ENCODE measurements at places on chromosomes 5 and 9.

- no peak for DNase-seq
Measured at GRCh38 chr9:125391704-125392103, 130.1 kb downstream of the GAPVD1 start.

- no peak for DNase-seq
Measured at GRCh38 chr9:91555132-91555531, 131.5 kb upstream of the NFIL3 start.

GRCh38 chr9:96626912-96627311 lies 7.3 kb upstream of the CDC14B start:
- no peak for DNase-seq

DNA sequence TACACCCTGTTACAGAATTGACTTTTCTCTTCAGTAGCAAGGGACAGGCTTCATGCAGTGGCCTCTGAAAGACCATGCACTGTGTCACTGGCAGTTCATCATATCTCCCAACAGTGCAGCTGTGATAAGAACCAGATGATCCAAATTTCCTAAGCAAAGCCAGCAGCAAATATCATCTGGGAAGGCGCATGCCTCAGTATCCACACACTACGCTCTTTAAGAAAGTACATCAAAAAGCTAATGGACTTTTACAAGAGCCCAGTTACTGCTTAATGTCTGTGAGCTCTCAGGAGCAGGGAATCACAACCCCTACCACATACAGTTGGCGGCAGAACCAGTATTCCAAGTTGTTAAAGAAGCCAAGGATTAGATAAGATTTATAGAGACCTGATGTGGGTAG lies 25.1 kb downstream of the ADAMTSL1 start:
- DNase-seq: no peak

- DNase-seq: no peak
Measured at GRCh38 chr5:131462454-131462853, 172.6 kb downstream of the RAPGEF6 start.

GRCh38 chr5:126513703-126514102 lies 81.3 kb downstream of the ALDH7A1 start:
- DNase-seq: no peak

GRCh38 chr5:18920966-18921365 lies 1067.0 kb downstream of the CDH18 start:
- no peak for DNase-seq

DNA sequence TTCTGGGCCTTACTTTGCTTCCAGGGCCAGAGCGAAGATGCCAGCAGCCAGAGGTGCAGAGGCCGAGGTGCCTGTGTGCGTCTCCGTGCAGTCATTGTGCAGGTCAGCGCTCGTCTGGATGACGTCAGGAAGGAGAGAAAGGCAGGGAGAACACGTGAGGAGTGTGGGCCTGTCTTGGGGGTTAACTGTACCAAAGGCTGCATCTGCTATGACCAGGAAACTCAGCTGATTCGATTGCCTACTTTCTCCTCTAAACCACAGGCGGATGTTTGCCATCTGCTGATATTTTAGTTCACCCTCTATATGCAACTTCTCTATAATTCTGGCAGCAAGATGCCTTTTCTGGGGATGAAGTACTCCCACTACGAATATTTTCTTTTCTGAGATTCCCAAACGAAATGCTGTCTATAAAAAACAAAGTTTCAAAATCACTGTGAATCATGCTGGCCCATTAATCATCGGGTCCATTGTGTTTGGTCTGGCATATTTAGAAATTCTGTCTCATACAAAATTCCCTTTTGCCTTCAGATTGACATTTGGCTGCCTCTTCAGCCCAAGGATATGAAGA lies 24.8 kb downstream of the PCSK1 start:
- DNase-seq: no peak

DNA sequence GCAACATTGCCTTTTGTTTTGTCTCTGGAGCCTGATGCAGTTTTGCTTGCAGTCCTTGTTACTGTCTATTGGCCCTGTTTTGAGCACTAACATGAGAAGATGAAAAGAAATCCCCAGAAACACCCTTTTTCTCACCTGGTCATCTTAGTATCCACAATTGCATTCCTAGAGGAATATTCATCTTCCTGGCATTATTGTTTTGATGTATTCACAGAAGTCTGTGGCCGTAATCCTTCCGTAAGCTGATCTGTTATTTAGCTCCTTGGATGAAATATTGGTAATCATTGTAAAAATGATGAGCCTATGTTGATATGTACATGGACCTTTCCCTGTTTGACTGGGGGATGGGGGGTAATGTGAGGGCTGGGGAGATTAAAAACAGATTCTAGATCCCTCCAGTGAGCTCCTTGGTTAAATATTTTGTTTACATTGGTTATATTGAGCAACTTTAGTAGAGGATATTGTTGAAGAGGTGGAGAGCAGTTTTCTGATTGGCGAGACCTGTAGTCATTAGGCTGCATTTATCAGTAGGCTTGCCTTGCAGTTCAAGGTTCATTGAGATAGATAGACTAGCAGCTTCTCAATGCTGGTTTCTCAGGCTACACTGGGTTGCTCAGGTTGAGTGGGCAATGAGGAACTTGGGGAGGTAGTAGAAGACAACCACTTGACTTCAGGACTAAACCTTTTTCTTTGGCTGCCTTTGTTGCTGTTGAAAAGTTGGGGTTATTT lies 117.5 kb downstream of the MACIR start:
- no peak for DNase-seq

DNA sequence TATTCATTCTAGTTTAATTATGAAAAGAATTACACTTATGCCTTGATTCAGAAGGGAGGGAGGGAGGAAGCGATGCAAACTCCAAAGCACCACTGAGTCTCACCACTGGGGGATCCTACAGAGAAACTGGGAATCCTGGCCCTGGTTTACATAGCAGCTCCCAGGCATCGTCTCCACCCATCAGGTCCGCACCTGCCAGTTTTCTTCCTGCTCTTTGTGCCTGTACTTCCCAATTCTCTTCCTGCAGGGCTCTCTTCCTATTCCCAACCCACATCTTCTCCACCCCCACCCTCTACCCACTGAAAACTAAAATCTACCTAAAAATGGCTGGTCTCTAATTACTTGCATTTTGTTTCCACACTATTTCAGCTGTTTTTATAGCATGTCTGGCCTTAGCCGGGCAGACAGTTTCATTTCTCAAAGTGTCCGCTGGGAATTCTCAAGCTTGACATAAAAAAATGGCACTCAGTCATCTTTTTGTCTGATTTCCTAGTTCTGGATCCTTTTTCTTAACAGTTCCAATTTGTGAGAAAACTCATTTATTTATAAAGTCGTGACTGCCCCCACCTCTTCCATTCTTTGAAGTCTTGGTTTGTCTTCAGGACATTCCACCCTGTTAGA lies 1.6 kb upstream of the TNIP1 start:
- no peak for DNase-seq

- no peak for DNase-seq
Measured at GRCh38 chr9:96413302-96414221, 4.6 kb downstream of the ZNF367 start.

GRCh38 chr9:88313364-88314220 lies 74.7 kb upstream of the SPIN1 start:
- DNase-seq: peak; percentile 7

DNA sequence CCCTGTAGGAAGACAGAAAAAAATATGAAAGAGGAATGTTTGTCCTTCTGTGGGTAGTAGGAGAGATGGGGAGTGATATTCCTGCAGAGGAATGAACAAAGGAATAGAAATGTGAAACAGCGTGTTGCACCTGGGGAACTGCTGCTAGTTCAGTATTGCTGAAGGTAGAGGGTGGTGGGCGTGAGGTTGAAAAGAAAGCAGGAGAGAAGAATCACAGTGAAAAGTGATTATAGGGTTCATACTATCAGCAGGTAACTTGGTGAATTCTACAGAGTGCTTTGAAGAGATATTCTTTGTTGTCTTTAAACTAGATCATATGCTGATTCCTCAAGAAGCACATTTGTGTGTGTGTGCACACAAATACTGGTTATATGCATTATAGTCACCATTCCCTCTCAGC lies 95.6 kb downstream of the ADGRV1 start:
- no peak for DNase-seq

- no peak for DNase-seq
Measured at GRCh38 chr5:31706186-31706585, 67.3 kb downstream of the PDZD2 start.

DNA sequence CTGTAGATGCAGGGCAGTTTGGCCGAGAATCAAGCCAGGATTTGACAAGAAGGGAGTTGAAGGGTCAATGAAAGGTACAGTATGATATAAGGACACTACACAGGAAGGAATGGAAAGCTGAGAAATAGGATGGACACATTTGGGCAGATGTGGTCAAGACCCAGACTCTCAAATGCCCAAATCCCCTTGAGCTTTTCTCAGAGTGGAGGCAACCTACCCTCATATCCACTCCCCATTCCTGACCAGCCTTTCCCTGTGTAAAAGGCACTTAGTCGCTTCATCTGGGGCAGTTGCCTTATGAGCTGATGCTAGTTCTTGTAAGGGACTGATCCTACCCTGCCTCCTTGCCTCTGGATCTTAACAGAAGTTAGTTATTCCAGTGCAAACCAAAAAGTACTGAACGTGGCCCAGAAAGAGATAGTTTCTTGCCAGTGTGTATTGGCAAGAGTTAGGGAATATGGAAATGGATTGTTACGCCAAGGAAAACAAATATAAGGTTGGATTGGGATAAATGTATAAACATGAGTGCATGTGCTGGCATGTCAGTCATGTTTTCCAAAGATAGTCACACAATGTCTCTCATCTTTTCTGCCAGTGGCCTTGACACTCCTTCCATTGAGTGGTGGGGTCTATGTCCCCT lies 4.1 kb upstream of the MCCC2 start:
- no peak for DNase-seq

- DNase-seq: peak; percentile 49
Measured at GRCh38 chr9:4987961-4988421, 2.9 kb downstream of the JAK2 start.

- no peak for DNase-seq
Measured at GRCh38 chr5:97046270-97046982, 96.0 kb downstream of the LIX1 start.

DNA sequence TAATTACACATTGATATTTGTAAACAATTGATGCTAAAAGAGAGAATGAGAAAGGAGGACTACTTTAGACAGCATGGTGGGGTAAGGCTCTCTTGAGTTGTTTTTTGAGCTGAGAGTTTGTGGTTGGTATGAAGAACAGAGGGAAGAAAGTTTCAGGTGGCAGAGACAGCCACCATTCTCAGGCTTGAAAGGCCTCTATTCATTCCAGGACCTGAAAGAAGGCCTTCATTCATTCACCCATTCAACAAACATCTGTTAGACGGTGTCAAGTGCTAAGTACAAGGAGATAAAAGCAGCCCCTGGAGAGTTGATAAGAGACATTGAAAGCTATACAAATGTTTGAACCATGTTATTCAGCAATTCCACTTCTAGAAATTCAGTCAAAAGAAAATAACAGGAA lies 21.7 kb upstream of the ADAM19 start:
- no peak for DNase-seq

GRCh38 chr5:169065400-169065799 lies 235.5 kb downstream of the SLIT3 start:
- DNase-seq: no peak

DNA sequence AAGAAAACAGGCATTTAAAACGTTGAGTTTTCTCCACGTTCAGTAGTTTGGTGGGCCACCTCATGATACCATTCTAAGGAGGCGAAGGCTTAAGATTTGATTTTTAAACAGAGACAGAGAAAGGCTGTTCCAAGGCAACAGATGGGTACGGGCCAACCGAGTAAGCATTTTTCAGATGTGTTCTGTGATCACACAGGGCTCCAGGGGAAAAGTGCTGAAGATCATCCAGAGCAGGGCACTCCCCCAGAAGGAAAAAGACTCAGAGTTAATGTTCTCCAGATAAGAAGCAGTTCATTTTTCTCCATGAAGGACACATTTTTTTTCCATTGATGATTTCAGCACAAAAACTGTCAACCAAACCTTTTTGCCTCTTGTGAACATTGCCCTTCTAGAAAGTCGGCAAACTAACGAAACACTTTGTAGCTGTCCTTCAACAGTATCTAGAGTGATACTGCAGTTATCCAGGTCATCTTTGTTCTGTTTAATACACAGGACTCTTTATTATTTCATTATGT lies 138.7 kb downstream of the ALDH1A1 start:
- DNase-seq: no peak

DNA sequence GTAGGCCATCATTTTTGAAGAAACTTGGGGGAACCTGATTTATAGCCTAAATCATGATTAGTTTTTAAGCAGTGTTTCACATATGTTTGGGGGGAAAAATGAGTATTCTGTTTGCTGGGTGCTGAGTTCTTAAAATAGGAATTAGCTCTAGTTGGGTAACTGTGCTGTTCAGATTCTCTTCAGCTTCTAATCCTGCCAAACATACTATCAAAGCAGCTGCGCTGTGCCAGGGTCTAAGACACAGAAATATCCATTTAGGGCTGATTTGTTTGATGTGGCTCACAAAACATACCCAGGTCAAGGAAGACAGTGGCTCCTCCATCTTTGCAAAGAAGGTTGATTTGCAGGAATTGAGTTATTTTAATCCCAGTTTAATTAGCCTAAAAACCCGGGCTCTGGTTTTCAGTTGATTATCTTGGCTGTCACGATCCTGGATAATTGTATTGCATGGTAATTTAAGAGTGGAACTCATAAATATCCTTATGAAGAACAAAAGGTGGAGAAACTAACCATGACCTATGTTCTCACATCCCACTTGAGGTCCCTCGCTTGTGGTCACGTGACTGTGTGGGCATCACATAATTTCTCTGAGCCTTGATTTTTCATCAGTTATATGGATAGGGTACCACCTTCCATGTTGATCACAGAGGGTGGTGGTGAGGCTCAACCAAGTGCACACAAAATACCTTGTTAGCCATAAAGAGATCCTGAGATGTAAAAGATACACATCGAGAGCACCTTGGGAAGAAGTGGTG lies 18.7 kb downstream of the CYFIP2 start:
- no peak for DNase-seq

- DNase-seq: no peak
Measured at GRCh38 chr5:14439087-14439871, 142.3 kb upstream of the OTULINL start.

- no peak for DNase-seq
Measured at GRCh38 chr5:134130239-134130945, 15.9 kb downstream of the TCF7 start.

- DNase-seq: no peak
Measured at GRCh38 chr9:16986556-16986955, 116.1 kb upstream of the BNC2 start.

DNA sequence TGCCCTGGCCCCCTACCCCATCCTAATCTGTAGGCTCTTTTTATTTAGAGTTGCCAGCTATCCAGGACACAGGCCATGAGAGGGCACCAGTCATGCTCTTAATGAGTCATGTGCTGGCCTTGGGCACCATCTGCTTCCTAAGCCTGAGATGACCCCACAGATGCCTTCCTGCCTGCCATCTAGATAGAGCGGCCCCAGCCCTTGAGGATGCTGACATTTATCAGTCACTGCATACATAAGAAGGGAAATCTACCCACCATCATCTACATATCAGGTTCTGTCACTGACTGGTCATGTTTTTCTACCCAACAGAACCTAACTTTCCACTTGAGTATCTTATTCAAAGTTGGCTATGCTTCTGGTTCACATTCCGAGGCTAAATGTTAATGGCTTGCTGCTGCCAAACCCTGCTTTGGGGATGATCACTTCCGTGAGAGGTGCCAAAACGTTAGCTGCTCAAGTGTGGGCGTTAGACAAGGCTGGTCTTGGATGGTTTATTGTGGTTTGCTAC lies 49.9 kb upstream of the TTC23L start:
- no peak for DNase-seq
